T-helper 1 cell treated with Interleukin-12 subunit alpha and Interleukin-12 subunit beta and Interleukin-4 antibody, amounts not matched to agents 30 ng/mL and 1 ng/mL, for 36 hours (primary cell): ENCODE measurements at places on chromosomes 13 and 19. TPM values are rescaled to one million over a fixed set of nuclear protein-coding genes. Genes with fewer than 3 reads are reported as not detected.

The CACNG8 gene
- total RNA-seq, result not detected in 2 replicates

The PSG11 gene
- not detected in 2 replicates for total RNA-seq

The NTF4 gene
- total RNA-seq, result not detected in 2 replicates

The CD37 gene
- total RNA-seq, result 229 and 231 TPM in 2 replicates

The ZNF85 gene
- 10.4 and 11.9 TPM in 2 replicates for total RNA-seq

The IL17D gene
- total RNA-seq, result not detected in 2 replicates

The ZNF229 gene
- total RNA-seq, result 0.05 and 0.44 TPM in 2 replicates

The MAMSTR gene
- 1.4 and 1.6 TPM in 2 replicates for total RNA-seq

The ADM5 gene
- total RNA-seq, result 3.9 and 4.4 TPM in 2 replicates

The KLHL1 gene
- total RNA-seq, result not detected in 2 replicates

The SOHLH2 gene
- not detected in 2 replicates for total RNA-seq
